ENCODE measurements at places on chromosomes 12 and 14.

GRCh38 chr14:46197856-46198255 lies 453.7 kb downstream of the RPL10L start:
- no peak for DNase-seq

- no peak for DNase-seq
These were observed 6.6 kb downstream of the FOXG1 start for GRCh38 chr14:28773176-28773575.

DNA sequence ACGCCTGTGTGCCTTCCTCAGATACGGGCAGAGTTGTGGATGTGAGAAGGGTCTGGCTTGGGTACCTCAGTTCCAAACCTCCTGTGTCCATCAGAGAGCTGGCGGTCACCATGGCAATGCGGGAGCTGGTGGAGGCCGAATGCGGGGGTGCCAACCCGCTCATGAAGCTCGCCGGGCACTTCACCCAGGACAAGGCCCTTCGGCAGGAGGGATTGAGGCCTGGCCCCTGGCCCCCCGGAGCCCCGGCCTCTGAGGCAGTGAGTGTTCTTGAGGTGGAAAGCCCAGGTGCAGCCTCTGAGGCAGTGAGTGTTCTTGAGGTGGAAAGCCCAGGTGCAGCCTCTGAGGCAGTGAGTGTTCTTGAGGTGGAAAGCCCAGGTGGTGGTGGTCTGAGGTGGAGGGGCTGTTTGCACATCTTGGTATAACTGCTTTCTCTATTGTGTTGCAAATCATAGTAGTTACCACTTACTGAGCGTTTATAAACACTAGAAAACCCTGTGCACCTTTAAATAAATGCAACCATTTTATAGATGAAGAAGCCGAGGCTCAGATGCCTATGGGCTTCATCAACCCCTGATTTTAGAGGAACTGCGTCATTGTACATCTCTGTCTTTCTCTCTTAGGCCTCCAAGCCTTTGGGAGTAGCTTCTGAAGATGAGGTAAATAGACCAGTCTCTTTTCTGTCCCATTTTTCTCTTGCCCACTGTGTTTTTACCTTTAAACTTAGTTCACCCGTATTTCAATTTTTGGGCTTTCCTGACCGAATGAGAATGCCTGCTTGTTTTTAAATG lies 976 bp downstream of the PEX5 start:
- DNase-seq, result no peak

GRCh38 chr12:123139926-123140675 lies 10.8 kb downstream of the PITPNM2 start:
- DNase-seq, result no peak

DNA sequence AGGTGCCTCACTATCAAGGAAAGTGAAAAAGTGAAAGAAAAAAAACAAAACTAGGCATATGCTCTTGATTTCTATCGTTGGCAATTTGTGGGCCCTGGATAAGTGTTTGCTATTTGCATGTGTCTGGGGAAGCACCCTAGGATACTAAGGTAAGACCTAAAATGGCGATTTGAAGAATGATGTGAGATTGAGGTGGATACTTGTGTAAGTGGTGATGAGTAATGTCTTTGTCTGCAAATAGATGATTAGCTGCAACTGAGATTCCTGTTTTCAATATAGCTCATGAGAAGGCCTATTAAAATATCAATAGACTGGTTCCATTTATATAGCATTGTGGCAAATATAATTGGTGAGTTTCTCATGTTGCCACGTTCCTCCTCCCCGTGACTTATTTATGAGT lies 261.7 kb downstream of the NEDD1 start:
- no peak for DNase-seq

DNA sequence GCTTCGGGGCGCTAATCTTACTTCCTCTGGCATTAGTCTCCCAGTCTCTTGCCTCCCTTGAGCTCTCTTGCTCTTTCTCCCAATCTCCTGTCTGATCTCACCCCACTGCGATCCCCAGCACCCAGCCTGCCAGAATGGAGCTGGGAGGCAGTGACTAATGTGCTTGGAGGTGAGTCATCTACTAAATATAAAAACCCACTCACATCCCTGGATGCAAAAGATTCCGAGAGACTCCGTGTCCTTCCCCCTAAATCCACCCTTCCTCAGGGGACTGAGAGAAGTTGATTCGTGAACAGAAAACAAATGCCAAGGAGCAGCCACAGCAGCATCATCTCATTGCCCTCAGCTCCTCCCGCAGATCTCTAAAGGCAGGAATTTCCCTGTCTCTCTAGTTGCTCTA lies 45.7 kb upstream of the KCNA5 start:
- no peak for DNase-seq

DNA sequence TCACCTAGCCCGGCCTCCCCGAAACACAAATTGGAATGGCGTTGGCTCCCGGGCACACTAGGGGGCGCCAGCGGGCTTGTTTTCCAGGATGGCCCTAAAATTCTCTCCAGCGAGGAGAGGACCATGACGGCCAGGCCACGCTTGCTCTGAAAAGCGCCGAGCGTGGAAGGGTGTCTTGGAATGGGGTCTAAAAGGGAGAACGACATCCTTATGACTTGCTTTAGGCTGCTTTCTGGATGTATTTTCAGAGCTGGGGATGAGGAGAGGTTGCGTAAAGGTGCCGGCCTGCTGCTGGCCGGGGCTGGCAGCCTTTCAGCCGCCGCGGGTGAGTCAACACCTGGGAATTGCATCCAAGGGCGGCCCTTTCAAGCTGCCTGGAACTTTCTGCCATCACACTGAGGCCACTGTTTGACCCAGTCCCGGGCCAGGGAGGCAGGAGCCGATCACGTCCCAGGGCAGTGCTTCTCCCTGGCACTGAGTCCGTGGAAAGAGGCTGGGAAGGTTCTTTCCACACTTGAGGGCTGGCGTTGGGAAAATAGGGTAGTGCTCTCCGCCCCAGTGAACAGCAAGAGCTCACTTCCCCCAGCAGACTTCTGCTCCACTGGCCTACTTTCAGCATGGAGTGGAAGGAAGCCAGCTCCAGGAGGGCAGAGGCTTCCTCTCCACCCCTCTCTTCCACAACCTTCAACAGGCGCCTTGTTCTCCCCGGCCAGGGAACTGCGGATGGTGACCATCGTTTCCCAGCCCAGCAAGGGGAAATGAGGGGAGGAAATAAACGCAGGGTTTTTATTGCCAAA lies 216.2 kb downstream of the TTC8 start:
- peak; percentile 80 for DNase-seq

- DNase-seq, result no peak
These were observed 16.9 kb downstream of the FAM222A start for GRCh38 chr12:109730306-109731145.

DNA sequence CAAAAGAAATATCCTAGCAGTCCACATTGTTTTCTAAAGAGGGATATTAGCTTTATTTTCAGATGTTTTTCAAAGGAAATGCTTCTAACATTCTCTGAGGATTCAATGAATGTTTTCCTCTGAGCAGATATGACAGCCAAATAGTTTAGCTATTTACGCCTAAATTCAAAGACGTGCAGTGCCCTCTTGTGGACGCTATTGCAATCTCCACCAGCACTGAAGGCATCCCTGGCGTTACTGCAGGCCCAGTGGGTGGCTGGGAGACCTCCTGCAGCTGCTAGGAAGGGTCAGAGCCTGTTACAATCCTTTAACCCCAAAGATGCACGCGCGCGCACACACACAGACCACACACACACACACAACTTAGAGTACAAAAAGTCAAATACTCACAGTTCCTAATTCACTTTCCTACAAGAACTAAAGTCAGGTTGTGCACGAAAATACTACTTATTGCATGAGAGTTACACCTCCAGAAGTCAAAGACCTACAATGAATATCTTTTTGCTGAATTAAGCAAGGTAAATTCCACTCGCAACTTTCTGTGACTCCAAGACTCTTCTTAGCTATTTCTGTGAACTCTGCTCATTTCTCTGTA lies 589.3 kb upstream of the TMEM132C start:
- DNase-seq, result peak; percentile 3

DNA sequence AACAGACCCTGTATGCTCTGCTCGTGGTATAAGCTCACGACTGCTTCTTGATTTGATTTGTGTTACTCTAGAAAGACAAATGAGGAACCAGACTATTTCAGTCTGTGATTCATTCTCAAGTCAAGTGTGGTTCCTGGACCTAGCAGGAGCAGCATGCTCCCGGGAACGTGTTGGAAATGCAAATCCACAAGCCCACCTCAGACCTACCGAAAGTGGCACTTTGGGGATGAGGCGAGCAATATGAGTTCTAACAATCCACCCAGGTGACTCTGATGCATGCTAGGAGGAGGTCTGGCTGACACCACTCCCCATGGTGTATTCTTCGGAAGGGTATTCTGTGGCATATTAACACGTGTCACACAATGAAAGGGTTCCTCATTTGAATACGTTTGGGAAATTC lies 59.5 kb upstream of the TMX1 start:
- DNase-seq, result no peak

GRCh38 chr12:30514666-30515065 lies 181.0 kb downstream of the IPO8 start:
- DNase-seq, result no peak

- no peak for DNase-seq
These were observed 979.4 kb downstream of the GALC start for GRCh38 chr14:87013583-87013982.

DNA sequence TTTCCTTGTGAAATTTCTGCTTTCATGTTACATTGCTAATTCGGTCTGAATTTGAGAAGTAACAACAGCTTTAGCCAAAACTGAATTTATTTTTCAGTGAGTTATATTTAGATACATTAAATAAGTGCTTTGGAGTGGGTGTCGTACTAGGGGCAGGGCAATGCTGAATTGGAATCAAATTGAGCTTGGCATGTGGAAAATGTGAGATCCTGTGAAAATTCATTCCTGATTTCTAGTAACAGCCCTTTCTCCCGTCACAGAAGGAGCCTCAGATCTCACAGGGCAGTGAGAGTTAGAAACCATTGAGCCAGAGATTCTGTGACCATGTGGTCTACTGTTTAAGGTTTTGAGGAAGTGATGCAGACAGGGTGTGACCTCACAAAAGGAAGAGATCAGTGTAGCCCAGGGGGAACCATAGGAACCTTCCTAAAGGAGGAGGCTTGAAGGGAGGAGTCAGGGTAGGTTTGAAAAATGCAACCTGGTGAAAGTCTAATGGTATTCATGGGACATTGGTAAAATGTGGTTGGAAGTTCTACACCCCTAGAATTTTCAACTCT lies 1136.8 kb downstream of the AACS start:
- DNase-seq, result no peak

- DNase-seq, result no peak
These were observed 126.4 kb downstream of the PIK3C2G start for GRCh38 chr12:18387706-18388105.

- no peak for DNase-seq
These were observed 27.3 kb upstream of the EMP1 start for GRCh38 chr12:13169272-13169671.

DNA sequence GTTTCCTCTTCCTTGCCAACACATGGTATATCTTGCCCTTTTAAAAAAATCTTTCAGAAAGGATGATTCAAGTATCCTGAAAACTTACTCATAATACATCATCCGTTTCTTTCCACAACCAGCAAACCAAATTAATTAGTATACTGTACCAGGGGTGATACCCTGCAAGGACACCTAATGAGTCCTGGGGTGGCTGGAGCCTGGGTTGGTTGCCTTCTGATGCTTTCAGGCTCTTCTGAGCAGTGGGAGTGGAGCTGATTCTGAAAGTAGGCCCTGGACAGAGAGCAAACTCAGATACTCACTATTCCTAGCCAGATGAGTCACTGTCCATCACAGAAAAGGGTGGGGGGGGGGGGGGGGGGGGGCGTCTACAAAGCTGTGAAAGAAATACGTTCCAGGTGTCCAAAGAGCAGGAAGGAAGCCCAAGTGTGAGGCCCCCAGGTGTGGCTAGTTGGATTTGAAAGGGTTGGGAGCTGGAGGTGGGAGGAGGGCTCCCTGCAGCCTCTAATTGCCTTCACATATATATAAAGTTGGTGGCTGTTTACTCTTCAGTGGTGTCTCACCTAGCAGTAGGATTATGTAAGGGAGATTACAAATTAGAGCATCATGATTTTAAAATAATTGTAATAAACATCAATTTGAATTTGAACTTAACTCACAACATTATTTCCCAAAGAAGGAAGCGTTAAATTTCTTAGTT lies 36.5 kb downstream of the FBXO33 start:
- no peak for DNase-seq

DNA sequence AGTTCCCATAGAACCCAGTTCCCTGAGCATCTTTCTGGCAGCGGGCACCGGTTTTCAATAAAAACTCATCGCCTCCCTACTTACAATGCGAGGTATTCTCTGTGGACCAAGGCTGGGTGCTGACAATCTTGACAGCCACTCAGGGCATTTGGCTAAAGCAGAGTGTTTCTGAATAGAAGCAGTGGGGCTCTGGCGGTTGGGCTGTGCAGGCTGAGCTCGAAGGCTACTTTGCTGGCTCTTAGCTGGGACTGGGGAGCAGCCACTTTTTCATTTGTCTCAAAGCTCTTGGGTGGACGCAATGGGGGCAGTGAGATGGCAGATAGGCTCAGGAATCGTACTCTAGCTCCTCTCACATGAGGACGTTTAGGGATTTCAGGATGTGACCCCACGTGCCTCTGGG lies 151.8 kb downstream of the UNC79 start:
- DNase-seq, result no peak

DNA sequence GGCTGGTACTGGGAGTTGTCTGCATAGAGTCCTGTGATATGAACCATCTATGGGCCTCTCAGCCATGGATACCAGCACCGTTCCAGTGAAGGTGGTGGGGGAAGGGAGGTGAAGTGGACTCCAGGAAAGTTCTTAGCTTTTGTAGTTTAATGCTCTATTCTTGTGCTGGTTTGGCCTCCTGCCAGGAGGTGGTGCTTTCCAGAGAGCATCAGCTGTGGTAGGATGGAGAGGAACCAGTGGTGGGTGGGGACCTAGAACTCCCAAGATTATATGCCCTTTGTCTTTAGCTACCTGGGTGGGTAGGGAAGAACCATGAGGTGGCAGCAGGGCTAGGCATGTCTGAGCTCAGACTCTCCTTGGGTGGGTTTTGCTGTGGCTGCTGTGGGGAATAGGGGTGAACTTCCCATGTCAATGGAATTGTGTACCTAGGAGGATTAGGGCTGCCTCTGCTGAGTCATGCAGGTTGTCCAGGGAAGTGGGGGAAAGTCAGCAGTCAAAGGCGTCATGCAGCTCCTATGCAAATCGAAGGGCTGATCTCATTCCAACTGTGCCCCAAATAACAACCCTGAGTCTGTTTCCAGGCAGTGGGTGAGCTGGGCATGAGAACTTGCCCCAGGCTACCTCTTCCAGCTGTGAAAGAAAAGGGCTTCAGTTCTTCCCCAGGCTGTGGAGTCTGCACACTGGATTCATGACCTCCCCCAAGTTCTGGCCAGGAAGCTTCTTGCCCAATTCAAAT lies 14.2 kb downstream of the GZMH start:
- no peak for DNase-seq

GRCh38 chr14:41062826-41063225 lies 543.9 kb upstream of the LRFN5 start:
- no peak for DNase-seq

DNA sequence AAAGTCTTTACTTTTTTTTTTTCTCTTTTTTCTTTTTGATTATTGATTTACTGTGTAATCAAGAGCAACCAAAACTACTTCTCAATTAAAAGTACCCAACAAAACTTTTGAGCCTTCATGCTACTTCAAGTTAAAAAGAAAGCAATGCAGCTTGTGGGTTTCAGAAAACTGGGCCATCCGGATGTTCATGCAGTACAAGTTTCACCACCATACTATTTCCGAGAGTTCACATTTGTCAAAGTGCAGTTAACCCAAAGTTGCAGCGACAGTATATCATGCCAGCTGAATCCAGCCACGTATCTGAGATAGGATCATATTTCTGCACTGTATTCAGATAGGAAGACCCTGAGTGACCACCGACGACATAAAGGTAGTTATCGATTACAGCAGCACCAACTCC lies 33.0 kb downstream of the KLHL28 start:
- no peak for DNase-seq

GRCh38 chr12:111156304-111156703 lies 212.6 kb downstream of the PHETA1 start:
- DNase-seq, result no peak

- no peak for DNase-seq
These were observed 131.0 kb upstream of the LMNTD1 start for GRCh38 chr12:25684070-25684469.
